ENCODE measurements at places on chromosomes 13 and 19.

DNA sequence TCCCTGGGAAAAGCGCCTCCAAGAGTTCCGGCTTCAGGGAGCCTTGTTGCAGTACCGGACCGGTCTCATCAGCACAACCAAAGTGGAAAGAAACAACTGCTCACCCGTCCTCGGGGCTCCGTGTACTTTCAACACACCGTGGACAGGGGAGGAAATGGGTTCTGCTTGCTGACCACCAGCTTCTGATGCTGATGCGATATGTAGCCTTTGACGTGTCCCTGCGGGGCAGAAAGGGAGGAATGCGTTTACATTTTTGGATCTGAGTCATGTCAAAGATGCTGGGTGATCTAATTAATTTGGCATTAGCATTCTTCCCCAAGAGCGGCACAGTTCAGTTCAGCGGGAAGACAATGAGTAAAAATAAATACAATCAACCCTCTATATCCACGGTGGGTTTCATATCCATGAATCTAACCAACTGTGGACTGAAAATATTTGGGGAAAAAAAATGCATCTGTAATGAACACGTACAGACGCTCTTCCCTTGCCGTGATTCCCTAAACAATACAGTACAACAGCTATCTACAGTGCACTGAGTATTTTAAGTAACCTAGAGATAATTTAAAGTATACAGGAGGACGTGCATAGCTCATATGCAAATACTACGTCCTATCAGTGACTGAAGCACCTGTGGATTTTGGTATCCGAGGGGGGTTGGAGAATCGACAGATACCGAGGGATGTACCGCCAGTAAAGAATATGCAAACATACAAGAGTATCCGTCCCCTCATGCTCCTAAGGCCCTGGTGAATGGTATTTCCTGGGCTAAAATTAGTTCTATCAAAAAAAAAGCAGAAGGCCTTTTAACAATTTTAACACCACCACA, 19.8 kb downstream of the PROZ start:
- DNase-seq = no peak

DNA sequence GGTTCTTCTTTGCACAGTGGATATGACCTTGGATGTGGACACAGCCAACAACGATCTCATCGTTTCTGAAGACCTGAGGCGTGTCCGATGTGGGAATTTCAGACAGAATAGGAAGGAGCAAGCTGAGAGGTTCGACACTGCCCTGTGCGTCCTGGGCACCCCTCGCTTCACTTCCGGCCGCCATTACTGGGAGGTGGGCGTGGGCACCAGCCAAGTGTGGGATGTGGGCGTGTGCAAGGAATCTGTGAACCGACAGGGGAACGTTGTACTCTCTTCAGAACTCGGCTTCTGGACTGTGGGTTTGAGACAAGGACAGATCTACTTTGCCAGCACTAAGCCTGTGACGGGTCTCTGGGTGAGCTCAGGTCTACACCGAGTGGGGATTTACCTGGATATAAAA, 9.4 kb downstream of the RFPL4AL1 start:
- no peak for DNase-seq

GRCh38 chr19:15532779-15533521, 24.6 kb downstream of the CYP4F22 start:
- DNase-seq = no peak

DNA sequence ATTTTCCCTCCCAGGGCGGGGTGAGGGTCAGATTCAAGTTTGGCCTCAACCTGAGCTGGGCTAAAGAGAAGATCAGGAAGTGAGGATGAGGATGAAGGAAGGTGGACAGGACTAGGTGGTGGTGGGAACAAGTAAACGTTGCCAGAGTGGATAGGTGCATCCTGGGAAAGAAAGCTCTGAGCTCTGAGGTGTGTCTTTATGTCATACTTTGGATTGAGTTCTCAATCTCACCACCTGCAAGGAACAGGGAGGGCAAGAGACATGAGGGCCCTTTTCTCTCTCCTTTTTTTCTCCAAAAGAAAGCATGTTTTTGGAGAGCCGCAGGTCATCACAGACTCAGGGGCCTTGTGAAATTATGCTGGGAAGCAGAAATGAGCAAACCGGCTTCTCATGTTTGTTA, 38.2 kb upstream of the IGFL1 start:
- no peak for DNase-seq

DNA sequence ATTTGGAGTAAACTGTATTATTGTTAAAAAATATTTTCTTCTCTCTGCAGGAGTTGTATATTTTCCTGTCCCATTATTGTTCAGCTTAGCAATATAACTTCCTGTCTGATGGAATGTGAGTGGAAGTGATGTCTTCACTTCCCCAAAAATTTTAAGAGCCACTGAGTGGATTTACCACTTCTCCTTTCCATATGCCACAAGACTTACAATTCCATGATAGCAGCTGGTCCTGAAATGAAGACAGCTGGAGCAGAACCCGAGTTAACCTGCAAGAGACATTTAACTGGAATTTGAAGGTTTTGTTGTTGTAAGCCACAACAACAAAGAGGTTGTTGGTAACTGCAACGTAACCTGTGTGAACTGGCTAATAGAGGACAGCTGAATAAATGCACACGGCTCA, 23.4 kb upstream of the TBC1D4 start:
- DNase-seq = no peak

Data from left cardiac atrium (tissue), 4 donors.